ENCODE measurements at places on chromosomes 16 and 17.

GRCh38 chr17:6753006-6753445 is 2.8 kb upstream of the XAF1 start:
- DNase-seq: no peak

DNA sequence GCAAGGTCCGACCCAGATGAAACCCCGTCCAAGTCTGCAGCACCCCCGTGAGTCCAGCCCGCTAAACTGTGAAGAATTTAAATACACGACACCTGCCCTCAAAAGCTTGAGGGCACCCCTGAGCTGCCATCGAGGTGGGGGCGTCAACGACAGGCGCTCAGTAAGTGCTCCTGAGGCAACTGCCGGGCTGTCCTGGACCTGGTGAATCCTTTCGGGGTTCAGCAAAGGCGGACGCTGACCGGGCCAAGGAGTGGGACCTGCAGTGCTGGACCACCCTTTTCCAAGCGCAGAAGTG is 512 bp upstream of the ENDOV start:
- no peak for DNase-seq

DNA sequence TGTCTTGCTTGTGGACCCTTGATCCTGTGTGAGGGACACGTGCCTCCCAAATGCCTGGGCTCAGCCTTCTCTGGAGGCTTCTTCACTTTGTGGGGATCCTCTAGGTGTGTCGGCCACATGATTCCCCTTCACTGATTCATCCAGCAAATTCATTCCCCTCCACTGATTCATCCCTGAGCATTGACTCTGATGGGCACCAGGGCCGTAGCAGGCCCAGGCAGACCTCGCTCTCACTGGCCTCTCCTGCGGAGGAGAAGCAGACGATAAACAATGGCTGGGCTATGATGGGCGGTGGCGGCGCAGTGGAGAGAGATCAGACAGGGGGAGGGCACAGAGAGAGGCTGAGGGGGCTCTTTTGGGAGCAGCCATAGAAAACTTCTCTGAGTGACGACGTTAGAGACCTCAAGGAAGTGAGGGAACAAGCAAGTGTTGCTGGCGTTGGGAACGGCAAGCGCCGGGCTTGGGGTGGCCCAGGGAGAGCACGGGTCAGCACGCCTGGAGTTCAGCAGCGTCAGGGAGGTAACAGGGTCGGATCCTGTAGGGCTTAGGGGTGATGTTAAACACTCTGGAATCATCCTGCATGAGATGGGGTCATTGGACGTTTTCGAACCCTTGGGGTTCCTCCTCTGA is 17.5 kb upstream of the RPTOR start:
- no peak for DNase-seq

DNA sequence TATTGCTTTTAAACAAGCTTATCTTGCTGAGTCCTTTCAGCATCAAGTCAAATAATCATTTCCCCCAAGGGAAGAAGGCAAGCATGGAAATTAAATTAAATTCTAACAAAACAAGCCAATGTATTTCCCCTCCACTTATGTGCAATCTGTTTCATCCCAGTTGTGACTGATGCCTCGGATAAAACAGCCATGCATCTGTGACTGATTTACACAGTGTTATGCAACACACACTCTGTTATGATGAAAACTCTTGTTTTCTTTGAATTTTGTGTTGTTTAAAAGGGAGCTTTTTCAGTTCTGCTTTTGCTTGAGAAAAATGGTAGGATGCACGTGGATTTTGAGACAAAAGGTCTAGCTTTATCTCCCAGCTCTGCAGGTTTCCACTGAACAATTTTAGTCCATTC is 32.6 kb downstream of the TMEM100 start:
- DNase-seq: no peak

DNA sequence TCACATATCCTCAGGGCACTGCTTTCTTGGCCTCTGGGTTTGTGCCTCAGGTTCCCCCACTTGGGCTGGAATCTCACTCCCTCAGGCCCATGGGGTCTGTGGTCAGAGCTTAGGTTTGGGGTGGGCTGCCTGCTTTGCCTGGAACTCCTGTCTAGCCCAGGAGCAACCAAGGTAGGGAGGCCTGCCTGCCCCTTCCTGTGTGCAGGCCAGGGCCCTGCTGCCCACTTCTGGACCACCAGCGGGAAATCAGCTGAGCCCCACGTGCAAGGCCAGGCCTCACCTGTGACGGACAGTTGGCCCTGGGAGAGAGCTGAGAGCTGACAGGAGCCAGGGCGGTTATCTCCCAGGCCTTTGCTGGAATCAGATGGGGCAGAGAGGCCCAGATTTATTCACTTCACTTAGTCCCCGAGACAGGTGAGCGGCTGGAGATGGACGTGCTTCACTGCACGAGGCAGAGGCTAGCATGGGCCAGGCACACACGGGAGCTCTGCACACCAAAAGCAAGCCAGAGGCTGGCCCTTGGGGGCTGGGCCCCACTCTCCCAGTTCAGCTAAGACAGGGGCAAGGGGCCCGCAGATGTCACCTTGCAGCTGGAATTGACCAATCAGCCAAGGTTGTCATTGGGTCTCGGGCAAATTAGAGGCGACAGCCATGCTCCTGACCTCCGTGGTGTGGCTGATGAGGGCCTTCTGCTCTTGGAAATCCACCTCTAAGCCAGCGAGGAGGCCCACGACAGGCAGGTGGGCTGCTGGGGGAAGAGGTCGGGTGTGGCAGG is 49.9 kb upstream of the DOC2B start:
- no peak for DNase-seq

DNA sequence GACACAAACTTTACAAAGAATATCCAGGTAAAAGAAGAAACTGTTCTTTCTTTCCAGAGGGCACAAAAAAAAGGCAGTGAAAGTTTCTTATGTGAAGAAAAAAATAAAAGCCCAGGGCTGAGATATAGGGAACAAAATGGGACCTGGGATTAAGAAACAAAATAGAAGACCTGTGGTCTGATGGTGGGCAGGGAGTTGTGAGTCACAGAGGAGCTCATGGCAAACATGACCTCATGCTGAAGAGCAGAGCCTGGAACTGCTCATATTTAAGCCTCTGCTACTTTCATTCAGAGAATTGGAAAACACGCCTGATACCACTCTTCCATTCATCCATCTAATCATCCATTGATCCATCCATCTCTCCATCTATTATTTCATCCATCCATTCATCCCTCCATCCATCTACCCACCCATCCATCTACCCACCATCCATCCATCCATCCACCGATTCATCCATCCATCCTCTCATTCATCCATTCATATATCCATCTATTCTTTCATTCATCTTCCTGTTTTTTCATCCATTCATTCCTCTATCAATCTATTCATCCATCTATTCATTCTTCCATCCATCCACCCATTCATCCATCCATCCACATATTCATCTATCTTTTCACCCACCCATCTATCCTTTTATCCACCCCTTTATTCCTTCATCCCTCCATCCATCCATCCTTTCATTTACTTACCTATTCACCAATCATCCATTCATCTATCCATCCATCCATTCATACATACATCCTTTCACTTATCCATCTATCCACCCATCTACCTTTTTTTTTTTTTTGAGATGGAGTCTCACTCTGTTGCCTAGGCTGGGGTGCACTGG is 30.0 kb downstream of the WFDC1 start:
- no peak for DNase-seq

DNA sequence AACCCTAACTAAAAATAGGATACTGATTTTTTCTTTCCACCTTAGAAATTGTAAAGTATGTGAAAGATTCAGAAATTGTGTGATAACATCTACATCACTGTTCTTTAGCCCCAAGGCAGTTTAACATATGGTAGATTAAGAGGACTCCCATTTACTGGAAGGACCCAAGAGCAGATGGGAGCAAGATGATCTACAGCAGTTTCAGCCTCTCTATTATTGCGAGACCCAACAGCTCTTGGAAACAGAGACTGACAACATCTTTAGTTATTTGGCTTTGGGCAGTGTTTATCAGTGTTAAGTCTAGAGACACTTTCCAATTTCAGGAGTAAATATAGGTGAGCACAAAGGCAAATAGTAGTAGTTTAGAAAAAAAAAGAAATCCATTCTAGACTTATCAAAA is 124.9 kb upstream of the CORO6 start:
- no peak for DNase-seq

- DNase-seq: no peak
Observed at GRCh38 chr16:87048730-87049115, 268.5 kb downstream of the C16orf95 start.

GRCh38 chr16:31376705-31377104 is 16.4 kb upstream of the ITGAD start:
- DNase-seq: no peak

GRCh38 chr16:1481906-1482835 is 6.6 kb downstream of the PTX4 start:
- DNase-seq: no peak

GRCh38 chr17:74528491-74529199 is 2.6 kb downstream of the CD300LB start:
- no peak for DNase-seq

DNA sequence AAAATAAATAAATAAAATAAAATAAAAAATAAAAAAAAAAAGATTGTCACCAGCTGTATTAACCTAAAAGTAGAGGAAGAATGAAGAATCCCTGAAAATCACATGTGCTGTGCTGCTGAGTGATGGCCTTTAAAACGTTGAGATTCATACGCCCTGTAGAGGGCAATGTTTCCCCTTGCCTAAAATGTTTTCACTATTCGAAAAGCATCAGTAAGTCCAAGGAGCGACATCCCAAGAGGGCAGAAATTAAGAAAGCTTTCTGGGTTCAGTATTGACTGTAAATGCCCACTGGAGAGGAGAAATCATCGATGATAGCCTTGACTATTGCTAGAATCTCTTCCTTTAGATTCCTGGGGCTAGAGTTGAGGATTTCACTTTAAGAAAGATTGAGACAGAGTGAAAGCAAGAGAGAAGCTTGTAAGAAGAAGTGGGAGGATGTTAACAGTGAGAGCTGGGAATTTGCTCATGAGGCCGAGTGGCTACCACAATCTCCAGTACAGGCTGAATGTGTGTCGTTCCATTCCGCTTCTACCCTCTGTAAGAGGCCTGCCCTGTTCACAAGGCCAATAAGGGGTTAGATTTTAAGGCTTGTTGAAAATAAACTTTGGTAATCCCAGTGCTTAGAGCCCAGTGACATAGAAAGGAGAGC is 170.8 kb upstream of the FAM20A start:
- peak; percentile 66 for DNase-seq

- no peak for DNase-seq
Observed at GRCh38 chr17:66465701-66466100, 163.3 kb downstream of the PRKCA start.

- no peak for DNase-seq
Observed at GRCh38 chr17:45011767-45012166, 39.7 kb downstream of the DCAKD start.

DNA sequence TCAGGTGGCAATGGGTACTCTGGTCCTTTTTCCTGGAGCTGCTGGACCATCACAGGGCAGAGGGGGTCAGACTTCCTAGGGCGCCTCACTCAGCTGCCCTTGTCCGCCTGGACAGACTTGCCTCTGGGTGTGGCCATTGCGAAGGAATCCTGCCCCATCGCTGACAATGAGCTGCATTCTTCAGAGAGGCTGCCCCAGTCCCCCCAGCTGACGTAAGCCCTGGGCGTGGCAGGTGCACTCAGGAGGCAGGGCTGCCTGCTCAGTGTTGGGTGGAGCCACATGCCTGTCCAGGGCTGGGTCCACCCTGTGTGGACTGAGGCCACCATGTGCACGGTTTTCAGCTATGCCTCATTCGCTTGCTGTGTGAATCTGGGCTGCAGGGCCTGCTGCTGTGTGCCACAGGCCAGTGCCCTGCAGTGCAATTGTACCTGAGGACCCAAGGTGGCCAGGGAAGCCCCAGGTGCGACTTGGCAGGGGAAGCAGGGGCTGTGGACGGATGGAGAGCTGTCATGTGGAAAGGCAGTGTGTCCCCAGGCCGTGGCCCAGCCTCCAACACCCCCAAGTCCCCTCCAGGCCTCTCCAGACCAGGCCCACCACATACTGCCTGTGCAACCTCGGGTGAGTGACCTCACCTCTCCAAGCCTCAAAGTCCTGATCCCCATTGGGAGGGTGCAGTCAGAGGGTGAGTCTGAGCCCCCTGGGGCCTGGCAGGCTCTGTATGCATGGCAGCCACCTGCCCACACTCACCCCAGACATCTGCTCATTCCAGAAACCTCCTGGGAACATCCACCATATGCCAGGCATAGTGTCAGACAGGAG is 14.0 kb upstream of the MPRIP start:
- peak; percentile 98 for DNase-seq

DNA sequence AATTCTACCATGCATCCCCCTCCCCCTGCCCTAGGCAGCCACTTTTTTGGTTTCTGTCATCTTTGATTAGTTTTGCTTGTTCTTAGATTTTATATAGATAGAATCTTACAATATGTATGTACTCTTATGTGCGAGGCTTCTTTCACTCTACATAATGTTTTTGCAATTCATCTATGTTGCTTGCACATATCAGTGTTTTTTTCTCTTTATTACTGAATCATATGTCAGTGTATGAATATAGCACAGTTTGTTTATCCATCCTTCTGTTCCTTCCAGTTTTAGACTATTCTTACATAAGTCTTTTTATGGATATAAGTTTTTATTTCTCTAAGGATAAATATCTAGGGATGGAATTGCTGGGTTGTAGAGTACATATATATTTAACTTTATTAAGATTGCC is 26.6 kb downstream of the NLK start:
- no peak for DNase-seq

GRCh38 chr16:2611499-2611862 is 70.8 kb upstream of the KCTD5 start:
- DNase-seq: no peak

GRCh38 chr16:28597692-28598261 is 927 bp upstream of the SULT1A2 start:
- no peak for DNase-seq

- DNase-seq: no peak
Observed at GRCh38 chr17:51261024-51261963, 948 bp downstream of the UTP18 start.

DNA sequence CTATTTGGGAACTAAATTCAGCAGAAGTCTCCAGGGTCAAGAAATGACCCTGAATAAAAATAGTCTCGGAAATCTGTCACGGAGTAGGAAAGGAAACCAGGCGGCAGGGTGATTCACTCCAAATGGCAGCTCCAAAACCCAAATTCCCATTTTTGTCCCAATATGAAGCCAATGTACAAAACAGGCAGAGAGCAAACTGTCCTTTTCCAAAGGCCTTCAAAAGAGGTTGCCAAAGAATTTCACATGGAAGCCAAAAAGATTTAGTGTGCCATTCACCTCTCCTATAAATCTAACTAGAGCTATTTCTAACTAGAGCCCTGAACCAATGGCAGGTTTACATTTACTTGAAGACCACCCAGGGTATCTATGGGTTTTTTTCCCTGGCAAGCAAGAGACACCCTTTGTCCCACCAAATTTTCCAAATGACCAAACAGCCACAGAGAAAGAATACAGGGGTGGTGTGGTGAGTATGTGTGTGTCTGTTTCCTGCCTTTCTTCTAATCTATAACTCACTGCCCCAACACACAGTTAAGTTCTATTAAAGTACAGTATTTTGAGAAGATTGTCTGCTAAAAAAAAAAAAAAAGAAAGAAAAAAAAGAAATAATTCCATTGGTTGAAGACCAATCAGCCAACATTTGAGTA is 6.8 kb downstream of the MYO1D start:
- DNase-seq: no peak

DNA sequence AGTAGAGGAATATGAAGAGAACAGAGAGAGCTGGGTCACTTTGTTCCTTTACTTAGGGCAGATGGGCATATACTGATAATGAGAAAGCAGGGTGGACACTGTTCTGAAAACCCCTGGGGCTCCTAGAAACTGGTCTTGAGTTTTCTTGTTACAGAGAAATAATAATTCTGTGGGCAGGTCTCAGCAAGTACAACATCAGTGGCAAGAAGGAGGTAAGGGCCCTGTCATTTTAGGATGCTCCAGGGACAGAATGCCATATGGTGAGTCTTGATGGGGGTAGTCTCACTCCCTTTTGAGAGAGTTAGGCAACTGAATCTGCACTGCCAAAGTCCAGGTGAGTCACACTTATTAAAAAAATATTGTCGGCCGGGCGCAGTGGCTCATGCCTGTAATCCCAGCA is 102.3 kb downstream of the KCNJ2 start:
- DNase-seq: no peak
